DMS53 (cell line): ENCODE measurements at places on chromosomes 11 and 22.

DNA sequence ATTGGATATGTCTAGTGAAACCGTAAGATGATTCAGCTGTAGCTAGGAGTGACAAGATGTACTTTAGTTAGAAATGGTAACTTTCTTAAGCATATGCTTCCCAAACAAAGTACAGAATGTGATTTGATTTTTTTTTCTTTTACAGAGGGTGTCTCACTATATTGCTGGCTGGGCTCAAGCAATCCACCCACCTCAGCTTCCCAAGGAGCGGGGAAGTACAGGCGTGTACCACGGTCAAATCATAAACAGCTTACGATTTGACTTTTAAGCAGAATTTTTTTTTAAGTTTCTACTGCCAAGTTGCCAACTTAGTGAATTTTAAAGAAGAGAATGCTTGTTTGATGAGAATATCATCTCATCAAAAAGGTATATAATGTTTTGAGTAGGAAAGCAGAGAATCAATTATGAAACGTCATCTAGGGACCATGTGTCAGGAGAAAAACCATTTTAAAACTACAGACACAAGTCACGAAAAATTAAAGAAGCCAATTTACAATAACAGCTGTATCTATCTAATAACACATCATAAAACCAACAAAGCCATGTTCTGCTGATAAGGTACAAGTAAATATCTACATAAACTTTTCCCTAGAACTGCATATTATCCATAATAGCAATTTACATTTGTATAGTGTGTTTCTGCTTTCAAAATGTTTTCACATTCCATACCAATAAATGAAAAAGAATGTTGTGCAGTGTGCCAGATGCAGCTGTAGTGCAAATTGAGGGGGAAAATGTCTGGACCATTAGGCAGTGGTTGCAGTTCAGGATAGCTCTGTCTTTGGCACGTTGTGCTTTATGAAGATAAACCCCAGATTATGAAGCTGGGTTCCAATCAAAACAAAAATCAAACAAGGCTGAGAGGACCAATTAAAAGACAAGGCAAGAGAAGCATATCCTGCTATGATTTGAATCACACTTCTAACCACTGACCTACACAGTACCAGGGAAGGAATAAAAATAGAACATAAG lies 33.7 kb upstream of the USP47 start:
- DNase-seq: peak; percentile 34

GRCh38 chr11:61446211-61446651 lies 16.3 kb downstream of the SDHAF2 start:
- peak; percentile 97 for DNase-seq

DNA sequence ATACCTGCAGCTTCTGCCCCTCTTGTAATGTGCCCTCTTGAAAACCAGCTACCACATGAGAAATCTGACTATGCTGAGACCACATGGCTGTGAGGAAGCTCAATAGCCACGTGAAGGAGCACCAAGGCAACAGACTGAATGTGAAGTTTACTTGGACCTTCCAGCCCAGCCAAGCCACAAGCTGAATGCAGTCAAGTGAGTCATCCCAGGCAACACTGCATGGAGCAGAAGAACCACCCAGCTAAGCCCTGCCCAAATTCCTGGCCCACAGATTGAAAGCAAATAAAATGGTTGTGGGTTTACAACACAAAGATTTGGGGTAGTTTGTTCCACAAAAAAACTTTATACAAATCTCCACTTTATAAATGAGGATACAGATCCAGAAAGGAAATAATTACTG lies 114.5 kb downstream of the TIMP3 start:
- no peak for DNase-seq

DNA sequence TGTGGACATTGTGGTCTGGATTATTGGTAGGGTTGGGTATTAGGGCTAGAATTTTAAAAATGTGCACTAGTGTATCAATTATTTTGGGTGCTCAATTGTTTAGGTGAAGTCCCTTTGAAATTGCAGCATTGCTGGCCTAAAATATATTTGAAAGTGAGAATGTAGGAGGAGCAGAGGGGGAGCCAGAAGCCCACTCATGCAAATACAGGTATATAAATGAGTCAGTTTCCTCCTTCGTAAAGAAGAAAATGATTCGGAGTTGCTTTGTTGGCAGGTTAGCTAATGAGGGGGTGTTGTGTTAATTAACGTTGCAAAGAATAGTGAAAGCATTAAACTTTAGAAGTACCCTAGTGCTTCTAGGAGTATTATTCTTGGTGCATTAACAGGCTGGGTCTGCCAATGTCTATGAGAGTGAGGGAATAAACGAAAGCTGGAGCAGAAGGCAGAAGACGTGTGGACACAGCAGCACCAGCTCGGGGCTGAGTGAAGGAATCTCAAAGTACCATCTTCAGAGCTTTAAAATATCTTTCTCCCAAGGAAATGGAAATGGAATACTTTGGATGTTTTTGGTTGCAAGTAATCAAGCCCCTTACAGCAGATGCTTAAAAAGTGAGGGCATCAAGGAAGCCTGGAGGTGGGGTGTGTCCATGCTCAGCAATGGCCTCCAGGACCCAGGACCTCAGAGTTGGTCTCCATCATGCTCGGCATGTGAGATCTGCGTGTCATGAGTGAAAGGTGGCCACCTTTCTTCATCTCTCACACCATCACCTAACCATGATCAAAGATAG lies 522.9 kb downstream of the NTM start:
- no peak for DNase-seq

DNA sequence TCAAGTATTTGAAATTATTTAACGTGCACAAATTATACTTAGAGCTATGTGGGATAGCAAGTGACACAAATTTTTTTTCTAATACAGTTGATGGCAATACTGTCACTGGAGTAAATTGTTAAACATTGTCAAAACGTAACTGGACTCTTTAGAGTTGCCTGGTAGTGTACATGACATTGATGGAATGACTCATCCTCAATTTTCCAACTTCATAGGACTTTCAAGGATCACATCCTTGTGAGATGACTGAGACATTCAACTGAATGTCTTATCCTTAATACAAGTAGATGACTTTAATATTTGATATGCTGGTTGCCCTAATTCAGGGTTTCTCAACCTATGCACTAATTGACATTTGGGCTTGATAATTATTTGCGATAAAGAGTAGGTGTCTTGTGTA lies 310.0 kb downstream of the SWAP70 start:
- DNase-seq: no peak

GRCh38 chr11:96162816-96163499 lies 180.0 kb downstream of the MAML2 start:
- no peak for DNase-seq

DNA sequence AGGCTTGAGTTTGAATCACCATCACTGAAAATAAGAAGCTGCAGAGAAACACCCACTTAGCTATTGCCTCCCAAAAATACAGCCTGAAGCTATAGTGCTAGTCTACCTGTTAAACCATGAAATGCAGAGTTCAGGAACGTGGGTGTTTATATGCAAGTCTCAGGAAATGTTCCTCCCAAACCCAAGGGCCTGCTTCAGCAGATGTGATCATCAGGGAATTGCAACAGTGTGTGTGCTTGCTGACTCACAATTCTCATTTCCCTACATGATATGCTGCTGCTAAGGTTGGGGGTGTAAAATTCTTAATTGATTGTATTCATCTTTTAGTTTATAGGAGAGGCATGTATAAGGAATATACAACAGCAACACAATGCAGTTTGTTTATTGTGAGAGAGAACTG lies 49.6 kb downstream of the NUP98 start:
- peak; percentile 17 for DNase-seq
